ENCODE measurements at places on chromosomes 2 and 18. TPM values are rescaled to one million over a fixed set of nuclear protein-coding genes. Genes with fewer than 3 reads are reported as not detected.

- DNase-seq, result peak; percentile 86
These were observed 127.6 kb downstream of the QPCT start for GRCh38 chr2:37471994-37472393.

DOK6 gene
- total RNA-seq, result not detected

DNA sequence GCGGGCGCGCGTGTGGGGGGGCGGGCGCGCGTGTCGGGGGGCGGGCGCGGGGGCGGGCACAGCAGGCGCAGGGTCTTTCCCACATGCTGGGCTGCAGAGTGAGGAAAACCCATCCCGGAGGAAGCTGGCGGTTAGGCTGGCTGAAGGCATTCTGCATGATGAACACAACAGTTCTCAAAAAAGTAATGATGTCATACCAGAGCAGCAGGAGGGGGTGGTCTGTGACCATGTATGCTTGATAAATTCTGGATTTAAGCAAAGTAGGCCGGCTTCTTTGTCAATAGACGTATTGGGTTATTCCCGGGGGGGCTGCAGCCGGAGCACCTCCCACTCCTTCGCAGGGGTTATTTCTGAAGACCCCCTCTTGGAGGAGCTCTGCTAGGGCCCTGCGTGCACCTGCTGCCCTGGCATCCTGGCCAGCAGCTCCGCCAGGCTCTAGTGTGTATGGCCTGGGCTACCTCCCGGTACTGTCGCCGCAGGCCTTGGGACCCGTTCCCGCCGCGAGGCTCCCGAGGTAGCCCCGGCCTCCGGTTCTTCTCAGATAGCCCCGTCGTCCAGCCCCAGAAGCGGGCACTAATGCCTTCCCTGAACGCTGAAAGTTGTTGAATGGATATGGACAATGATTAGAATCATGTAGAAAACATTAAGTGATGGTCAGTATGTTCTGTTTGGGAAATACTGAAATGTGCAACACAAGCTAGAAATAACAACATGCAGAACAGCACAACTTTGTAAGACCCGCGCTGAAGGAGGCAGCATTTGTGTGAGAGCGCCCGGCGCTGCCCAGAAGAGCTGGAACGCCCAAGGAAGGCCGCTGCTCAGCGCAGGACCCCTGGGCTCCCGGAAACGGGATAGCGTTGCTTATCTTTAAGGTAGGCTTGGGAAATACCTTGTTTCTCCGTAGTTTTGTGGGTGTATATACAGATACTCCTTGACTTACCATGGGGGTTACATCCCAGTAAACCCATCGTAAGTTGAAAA, 101.4 kb upstream of the RAB6C start:
- no peak for DNase-seq

DNA sequence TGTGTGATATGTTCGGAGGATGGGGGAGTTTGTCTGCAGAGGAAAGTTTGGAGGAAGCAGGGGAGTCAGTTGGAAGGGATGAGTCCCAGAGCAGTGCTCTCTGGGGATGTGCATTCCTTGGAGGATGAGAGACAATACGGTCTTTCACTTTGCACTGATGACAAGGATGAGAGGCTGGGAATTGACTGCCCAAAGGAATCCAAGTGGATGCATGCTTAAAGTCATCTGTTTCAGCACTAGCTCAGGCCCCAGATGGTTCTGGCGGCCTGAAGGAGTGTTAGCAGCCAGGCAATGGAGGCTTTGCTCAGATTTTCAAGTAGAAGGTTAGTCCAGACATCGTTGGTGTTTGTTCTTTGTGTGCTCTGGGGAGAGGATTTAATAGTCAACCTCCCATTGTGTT, 100.2 kb downstream of the CRIM1 start:
- no peak for DNase-seq

- no peak for DNase-seq
These were observed 34.7 kb downstream of the NCK2 start for GRCh38 chr2:105779394-105779793.

SLC5A7 gene
- 0.06 TPM for total RNA-seq

DNA sequence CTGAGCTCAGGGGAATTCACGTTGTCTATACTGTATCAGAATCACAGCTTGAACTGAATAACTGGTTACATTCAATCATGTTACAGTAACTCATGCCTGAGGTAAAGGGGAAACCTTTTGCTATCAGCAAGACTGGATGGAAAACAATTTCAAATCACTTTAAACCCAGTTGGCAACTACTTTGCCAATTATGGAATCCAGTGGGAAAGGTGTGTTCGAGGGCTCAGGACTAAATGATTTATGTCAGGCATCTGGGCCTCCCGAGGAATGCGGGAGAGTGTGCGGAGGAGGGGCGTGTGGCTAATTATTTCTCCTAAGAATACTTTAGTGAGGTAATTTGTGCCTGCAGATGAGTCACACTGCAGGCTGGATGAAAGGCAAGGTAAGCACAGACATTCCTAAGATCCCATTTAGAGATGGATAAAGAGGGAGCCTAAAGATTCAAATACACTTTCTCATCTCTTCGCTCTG, 100.1 kb downstream of the HRH4 start:
- no peak for DNase-seq

DNA sequence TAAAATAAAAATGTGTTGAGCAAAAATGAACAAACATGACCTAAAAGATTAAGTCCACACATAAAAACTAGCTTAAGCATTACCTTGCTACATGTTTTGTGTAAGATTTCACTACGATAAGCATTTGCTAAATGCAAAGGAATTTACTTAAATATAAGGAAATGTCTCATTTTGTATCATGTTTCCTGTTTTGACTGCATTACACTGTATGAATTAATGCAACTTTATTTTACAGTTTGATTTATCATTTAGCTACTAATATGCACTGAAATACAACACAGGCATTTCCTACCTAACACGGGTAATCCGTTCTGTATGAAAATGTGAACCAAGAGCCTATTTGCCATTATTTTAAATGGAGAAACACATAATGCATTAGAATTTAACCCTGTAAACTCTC, 1076.5 kb upstream of the DDX18 start:
- DNase-seq, result no peak

TACR1 gene
- total RNA-seq, result not detected

DNA sequence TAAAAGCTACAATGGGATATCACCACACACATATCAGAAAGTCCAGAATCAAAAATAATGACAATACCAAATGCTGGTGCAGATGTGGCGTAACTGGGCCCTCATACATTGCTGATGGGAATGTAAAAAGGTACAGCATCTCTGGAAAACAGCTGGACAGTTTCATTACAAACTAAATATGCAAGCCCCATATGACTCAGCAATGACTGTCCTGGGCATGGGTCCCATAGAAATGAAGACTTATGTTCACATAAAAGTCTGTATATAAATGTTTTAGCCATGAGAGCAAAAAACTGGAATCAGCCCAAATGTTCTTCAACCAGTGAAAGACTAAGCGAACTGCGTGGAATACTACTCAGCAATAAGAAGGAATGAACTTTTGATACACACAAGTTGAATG, 56.7 kb downstream of the ALPK2 start:
- peak; percentile 99 for DNase-seq

DNA sequence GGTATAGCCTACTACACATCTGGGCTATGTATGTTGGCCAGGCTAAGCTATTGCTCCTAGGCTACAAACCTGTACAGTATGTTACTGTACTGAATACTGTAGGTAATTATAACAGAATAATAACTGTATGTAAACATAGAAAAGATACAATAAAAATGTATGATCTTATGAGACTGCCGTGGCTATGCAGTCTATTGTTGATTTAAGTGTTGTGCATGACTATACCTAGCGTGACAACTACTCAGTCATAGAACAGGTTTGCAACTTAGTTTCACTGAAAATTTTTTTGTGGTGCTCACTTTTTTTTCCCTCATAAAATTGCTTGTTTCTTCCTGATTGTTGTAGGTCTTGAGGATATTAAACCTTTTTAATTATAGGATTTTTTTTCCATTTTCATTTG, 25.9 kb downstream of the KCMF1 start:
- peak; percentile 82 for DNase-seq

CCDC93 gene
- 14.0 TPM for total RNA-seq

SLC16A14 gene
- 12.4 TPM for total RNA-seq

ANO7 gene
- total RNA-seq, result 2.6 TPM

DNA sequence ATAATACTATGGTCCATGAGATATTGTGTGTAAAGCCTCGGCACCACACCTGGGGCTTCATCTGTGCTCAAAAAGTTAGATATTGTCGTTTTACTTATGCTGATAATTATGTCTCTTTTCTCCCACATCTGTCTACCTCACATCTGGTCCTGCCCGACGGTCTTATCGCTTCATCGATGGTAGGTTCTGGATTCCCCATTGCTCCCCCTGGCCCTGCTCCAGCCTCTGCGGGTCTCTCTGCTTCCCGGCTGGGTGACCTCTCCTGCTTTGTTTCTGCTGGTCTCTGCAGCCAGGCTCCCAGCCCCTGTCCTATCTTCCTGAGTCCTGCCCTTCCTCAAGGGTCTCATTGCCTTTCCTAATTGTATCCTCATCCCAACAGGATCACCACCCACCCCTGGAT, 294.2 kb downstream of the NDUFA10 start:
- DNase-seq, result no peak

GRCh38 chr18:4961121-4961909, 235.7 kb downstream of the AKAIN1 start:
- no peak for DNase-seq

GRCh38 chr2:147177071-147177857, 667.6 kb upstream of the ACVR2A start:
- DNase-seq, result peak; percentile 75

- DNase-seq, result no peak
These were observed 388.3 kb downstream of the CTNNA2 start for GRCh38 chr2:79901161-79901560.

POTEI gene
- total RNA-seq, result not detected

DNA sequence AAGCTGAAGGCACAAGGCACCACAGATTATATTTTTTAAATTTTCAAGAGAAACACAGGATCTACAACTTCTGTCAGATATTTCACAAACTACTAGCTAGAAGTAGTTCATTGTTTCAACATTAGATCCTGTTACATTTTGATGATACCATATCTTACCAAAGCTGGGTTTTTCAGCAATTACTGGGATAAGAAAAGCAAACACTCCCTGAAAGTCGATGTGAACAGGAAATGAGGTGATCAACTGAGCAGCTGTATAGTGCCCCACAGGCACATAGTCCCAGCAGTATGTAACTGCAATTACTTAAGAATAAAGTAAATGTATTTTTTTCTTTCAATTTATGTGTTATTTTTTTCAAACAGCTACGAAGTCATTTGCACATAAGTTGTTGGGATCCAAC, 103.5 kb downstream of the DNER start:
- peak; percentile 25 for DNase-seq

DNA sequence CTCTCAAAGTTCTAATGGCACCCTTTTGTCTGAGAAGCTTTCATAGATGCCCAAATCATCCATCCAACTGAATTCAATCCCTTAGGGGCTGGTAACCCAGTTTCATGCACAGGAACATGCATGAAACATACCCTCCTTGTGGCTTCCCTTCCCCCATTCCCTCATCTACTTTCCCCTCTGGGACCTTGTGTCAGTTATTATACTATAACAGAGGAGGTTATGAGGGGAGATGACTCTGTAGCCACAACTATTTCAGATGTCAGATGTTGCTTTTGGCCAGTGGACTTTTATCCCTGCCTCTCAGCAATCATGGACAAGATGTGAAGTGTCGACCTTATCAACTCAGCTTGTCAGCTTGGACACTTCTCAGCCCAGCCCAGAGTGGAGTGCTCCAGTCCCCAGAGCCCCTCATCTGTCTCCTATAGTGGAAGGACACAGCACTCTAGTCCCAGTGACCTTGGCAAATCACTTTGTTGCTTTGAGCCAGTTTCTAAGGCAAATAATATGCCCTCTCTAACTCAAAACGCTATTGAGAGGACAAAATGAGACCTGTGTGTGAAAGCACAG, 8.4 kb downstream of the DHRS9 start:
- DNase-seq, result no peak

DNA sequence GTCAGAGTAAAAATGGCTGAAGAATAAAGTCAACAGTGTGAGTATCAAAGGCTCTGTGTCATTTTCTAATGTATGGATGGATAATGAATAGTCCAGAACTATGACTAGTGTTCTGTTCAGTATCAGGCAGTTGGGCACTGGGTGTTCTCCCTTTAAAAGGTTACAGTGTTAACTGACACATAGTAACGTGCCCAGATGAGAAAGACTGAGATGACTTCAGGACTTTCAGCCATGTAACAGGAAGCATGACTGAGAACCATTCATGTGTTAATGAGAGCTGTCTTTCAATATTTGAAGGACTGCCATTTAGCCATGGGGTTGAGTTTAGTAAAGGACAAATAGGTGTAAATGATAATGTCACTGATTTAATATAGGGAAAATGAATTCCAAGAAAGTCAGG, 187.1 kb downstream of the GULP1 start:
- no peak for DNase-seq

DNA sequence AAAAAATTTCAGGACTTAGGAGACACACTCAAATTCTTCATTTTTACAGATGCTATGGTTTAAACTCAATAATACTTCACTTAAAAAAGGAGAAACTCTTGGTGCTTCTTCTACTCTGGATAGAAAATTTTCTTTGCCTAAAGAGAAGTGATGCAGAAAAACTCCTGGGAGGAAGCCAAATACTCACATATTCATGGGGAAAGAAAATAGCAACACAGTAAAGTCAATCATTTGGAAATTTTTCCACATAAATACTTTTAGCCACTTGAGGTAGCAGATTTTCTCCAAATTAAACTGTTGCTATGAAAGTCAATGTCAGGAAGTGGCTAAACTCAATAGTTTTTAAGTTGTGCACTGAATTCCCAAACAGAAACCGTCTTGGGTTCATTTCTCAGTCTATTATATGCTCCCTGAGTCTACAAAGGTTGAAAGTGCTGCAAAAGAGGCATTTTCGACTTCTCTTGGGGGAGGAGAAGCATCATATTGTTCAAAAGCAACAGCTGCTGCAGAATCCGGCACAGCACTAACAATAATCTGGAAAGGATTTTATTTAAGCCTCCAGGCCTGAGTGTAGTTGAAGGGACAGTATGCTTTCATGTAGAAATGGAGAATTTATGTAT, 81.1 kb downstream of the UPP2 start:
- DNase-seq, result no peak

DNA sequence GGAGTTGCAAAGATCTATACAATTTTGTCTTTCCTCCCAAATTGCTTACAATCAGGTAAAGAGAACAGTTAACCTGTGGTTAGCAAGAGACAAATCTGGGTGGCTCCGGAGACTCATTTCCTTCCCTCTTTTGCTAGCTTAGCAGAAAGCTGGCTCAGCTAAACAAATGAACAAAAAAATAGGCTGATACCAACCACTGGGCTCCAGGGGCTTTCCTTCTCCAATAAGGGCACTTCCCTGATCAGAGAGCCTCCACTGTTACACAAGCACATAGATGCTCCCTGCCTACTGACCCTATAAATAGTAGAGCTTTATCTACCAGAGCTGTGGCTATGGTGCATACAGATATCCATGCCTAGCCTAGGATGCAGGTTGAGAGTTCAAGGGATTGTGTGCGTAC, 90.1 kb upstream of the ARL5A start:
- no peak for DNase-seq

Data from PC-3 (cell line).